ENCODE measurements at places on chromosomes 16 and 17.

DNA sequence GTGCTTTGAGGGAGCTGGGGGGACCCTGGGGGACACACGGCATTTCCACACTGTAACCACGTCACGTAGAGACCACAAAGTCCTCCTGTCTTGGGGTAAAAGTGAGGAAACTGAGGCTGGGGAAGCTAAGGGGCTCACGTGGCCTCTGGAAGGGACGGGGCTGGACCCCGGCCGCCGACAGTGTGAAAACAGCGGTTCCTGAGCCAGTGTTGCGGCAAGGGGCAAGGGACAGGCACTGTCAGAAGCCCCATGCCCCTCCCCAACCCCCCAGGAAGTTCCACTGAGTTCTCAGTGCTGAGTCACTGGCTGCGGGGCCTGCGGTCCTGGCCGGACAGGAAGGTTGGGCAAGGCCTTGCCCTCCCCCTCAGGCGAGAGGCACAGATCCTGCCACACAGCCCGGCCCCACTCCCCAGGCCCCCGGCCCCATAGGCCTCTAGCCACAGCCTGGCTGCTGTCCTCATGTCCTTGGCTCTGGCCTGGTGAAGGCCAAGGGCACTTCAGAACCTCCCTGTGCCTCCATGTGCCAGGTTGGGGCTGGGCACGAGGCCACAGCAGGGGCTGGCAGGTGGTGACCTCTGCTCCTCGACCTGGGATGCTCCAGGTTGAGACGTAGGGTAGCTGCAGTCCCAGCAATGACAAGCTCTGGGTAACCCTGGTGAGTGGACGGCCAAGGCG, 5.0 kb upstream of the CCDC57 start:
- DNase-seq: no peak

DNA sequence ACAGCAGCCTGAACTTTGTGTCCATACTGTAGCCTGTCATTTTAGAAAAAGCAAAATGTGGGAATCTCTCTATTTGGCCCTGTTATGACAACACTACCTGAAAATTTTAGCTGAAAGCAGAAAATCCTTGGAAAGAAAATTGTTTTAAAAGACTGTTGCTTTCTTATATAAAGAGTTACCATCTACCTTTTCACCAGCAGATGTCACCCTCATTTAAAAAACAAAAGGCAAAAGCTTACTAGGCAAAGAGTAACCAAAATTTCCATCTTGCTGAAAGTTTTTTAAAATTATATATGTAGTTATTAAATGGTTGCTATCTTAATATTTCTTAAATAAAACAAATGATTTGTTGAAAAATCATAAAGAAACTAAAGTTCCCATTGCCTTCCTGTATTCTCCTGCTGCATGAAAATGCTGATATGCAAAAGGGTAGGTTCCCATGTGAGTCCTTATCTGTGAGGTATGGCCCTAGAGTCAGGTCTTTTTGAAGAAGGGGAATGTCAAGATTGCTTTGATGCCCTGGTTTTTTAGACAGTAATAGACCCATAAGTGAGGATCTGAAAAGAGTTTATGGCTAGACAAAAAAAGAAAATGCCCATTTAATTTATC, 61.0 kb downstream of the TNRC6C start:
- no peak for DNase-seq

GRCh38 chr17:81923302-81924260, 4.0 kb downstream of the MAFG start:
- DNase-seq: no peak

- DNase-seq: no peak
These were observed 64.2 kb downstream of the DNAH17 start for GRCh38 chr17:78512976-78513375.

- DNase-seq: no peak
These were observed 17.3 kb upstream of the KRT24 start for GRCh38 chr17:40720899-40721298.

- DNase-seq: no peak
These were observed 86.3 kb upstream of the CACNG5 start for GRCh38 chr17:66748578-66748977.

- no peak for DNase-seq
These were observed 16.8 kb upstream of the CCL1 start for GRCh38 chr17:34379868-34380267.

GRCh38 chr16:8920645-8921346, 38.6 kb downstream of the LITAFD start:
- no peak for DNase-seq

DNA sequence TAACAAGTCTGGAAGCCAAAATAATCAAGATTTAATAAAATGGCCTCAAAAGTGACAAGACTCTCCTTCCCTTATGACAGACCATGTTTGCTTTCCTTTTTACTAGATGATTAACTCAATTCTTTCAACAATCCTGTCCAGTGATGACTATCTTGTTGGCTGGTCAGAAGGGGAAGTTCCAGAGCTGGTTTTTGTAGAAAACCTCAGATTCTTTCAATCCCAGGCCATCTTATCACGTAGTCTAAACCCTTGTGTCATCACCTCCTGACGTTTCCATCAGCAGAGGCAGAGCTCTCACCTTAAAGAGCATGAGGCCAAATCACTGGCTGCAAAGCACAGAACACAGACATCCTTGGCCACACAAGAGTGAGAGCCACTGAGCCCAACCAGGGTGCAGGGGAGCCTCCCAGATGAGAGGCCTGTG, 125.3 kb downstream of the ANKRD11 start:
- DNase-seq: no peak

DNA sequence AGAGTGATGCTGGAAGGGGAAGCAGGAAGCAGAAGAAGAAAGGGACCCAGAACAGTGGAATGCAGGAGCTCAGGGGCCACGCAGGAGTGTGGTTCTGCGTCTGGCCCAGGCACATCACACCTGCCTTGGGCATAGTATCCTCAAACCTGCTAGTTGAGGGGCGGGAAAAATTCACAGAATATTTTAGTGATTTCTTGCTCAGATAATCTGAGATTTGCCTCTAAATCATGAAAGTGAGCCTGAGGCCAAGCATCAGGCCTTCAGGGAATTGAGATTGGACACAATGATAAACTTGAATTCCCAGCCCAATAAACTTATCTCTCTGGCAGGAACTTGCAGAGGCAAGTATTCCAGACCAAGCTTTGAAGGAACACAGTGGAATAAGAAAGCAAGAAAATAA, 48.5 kb upstream of the CCL2 start:
- no peak for DNase-seq

GRCh38 chr16:80300456-80300855, 240.3 kb upstream of the DYNLRB2 start:
- DNase-seq: no peak

GRCh38 chr17:61073131-61073530, 326.5 kb upstream of the TBX2 start:
- DNase-seq: no peak

- no peak for DNase-seq
These were observed 139.7 kb downstream of the SEC14L1 start for GRCh38 chr17:77280304-77281121.

Measured in stimulated activated CD8-positive, alpha-beta memory T cell treated with anti-CD3 and anti-CD28 coated beads, Interleukin-2, amount 100 ng/mL, for 1 hour (primary cell).